ENCODE measurements at places on chromosomes 13 and 19. TPM values are rescaled to one million over a fixed set of nuclear protein-coding genes. Genes with fewer than 3 reads are reported as not detected.
A peak's percentile ranks its signal among the peaks of the same experiment; 100 is the strongest.

Gene SOX21
- polyA plus RNA-seq: 0.15 TPM

Gene PRR19
- 37.4 TPM for polyA plus RNA-seq

Gene EFNB2
- polyA plus RNA-seq: 17.4 TPM

- no peak for DNase-seq
Observed at GRCh38 chr13:31887286-31887685, 144.3 kb upstream of the FRY start.

- DNase-seq: no peak
Observed at GRCh38 chr13:97615266-97615665, 181.3 kb downstream of the RAP2A start.

DNA sequence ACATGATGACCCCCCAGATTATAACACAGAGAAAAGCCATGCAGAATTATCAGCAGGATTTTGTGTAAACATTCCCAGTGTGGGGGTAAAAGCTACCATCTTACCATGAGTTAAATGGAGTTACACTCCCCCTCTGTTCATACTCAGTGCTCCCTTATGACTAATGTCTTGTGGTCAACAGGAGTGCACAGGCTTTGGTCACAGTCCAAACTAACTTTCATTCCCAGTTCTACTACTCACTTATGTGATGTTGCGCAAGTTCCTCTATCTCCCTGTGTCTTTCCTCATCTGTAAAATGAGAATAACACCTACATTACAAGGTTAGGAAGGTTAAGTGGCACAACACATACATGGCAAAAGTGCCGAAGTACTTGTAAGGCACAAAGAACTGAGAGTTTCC lies 277.9 kb downstream of the RBM26 start:
- DNase-seq: no peak

DNA sequence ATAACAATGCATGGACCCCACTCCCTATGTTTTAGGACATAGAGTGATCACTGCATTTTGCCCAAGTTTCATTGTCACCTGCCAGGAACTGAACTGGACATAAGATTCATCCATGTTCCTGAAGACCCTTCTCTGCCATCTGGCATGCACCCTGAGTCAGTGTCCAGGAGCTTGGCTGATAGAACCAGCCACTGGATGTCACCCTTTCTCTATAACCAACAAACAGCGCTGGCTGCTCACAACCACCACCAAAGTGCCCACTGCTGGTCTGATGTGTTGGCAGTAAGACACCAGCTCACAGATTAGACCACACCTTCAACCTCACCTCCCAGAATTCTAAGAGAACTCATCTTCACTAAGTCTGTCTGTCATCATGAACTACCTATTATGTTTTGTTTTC lies 333.4 kb downstream of the ITGBL1 start:
- DNase-seq: peak; percentile 58

DNA sequence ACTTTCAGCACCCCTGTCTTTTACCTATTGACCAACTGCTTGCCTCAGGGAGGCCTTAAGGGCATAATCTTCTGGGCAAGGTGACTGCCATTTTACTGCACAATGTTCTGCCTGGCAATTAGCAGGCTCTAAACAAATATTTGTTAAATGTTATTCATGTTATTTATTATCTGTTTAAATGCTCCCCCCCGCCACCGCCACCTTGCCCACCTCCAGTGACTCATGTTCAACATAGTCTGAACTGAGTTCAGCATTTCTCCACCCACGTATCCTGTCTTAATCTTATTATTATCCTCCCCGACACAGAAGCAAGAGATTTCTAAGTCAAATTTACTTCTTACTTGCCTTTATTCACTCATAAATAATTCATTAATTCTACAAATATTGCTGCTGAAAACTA lies 144.8 kb downstream of the LIG4 start:
- DNase-seq: no peak

DNA sequence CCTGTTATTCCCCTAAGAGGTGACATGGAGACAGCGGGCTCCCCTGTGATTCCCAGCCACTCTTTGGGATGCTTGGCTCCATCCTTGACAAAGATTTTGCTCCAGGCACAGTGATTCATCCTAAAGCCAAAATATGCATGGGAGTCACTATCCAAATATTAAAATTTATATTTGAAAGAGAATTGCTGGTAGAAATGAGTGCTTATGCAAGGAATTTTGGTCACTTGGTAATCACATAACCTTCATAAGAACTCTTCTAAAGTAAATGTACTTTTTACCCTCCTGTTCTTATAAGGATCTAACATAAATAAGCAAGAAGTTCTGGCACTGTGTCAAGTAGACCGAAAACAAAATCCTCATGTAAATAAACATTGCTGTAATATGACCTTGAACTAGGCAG lies 385.8 kb downstream of the ITGBL1 start:
- DNase-seq: no peak

DNA sequence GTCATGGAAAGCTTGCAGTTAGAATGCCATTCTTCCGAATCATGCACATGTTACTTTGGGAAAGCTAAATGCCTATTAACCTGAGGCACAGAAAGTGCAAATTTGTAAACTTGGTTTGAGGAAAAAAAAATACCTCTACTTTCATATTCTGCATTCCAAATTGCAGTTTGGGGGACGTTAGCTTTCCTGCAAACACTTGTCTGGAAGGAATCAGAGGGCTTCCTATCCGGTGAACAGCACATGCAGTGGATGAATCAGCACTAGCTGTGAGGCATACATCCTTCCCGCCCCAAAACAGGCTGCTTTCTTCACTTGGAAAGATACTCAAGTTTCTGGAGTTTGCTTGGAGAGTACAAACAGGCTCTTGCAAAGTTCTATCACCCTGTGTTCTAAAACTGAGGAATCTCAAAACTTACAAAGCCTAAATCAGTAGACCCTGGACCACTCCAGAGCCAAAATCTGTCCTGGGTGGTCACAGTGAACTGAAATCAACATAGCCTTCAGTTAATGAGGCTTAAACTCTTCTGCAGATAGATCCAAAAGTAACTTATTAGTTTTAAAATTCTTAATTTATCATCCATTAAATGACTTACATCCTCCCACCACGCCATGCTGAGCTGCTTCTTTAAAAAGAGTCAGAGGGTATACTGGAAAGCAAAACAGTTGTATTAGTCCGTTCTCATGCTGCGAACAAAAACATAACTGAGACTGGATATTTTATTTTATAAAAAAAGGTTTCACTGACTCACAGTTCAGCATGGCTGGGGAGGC lies 802.3 kb upstream of the ARGLU1 start:
- no peak for DNase-seq

GRCh38 chr13:79336966-79337365 lies 69.1 kb downstream of the RBM26 start:
- no peak for DNase-seq

DNA sequence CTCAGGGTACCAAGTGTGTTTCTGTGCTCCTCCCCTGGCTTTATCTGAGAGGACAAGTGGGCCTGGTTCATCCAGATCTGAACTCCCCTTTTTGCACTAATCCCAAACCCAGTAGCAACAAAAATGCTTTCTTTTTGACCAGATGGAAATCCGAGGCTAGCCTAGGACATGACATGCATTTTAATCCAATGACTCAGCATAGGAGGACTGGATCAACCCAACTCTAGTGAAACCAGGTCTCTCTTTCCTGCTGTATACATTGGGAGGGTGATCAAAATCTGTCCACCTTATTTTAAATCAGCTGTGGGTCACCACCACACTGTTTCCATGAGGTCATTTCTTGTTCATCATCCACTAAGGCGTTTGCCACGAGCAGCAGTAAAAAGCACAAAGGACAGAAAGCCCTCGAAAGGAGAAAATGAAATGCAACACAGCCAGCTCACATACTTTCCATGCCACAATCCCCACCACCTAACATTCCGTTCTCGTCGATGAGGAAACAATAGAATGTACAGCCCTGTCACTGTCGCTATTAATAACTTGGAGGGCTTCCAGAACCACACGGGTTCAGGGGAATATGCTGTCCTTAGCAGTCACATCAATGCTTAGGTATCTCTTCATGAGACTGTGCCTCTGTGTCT lies 543.0 kb downstream of the IRS2 start:
- no peak for DNase-seq

GRCh38 chr19:4098493-4098892 lies 25.4 kb downstream of the MAP2K2 start:
- DNase-seq: no peak

- no peak for DNase-seq
Observed at GRCh38 chr13:68304286-68304893, 1074.3 kb upstream of the PCDH9 start.

Measured in testis (tissue), 5 donors.